ENCODE measurements at places on chromosomes 2 and 18. TPM values are rescaled to one million over a fixed set of nuclear protein-coding genes. Genes with fewer than 3 reads are reported as not detected.

Gene CCDC121
- total RNA-seq: 0.56 TPM

Gene SERPINE2
- total RNA-seq: 2.8 TPM

Gene HRH4
- not detected for total RNA-seq

Gene SETBP1
- 9.2 TPM for total RNA-seq

Gene HNRNPLL
- 42.9 TPM for total RNA-seq

Gene DSG1
- total RNA-seq: not detected

Gene ERFE
- total RNA-seq: 1.9 TPM

Gene RAB31
- total RNA-seq: 3.2 TPM

Gene UGT1A4
- 0.51 TPM for total RNA-seq

Gene EPG5
- 18.7 TPM for total RNA-seq

Gene POTEC
- not detected for total RNA-seq

Gene KCNE4
- total RNA-seq: 2.0 TPM

Gene FEV
- total RNA-seq: not detected

Gene RBM44
- 0.16 TPM for total RNA-seq

Gene DYSF
- 62.5 TPM for total RNA-seq

Gene RBFA
- total RNA-seq: 36.0 TPM

Gene VSNL1
- not detected for total RNA-seq

Gene RGPD4
- not detected for total RNA-seq

Gene LAMA1
- 0.07 TPM for total RNA-seq

Gene SERPINB2
- total RNA-seq: not detected

Gene SLC5A7
- total RNA-seq: not detected

Gene GREB1L
- 7.2 TPM for total RNA-seq

Gene DCDC2C
- not detected for total RNA-seq

Gene LIMS3
- total RNA-seq: 23.0 TPM

Gene CCDC85A
- 4.6 TPM for total RNA-seq

Gene TUBB8B
- total RNA-seq: not detected

Gene PXDN
- total RNA-seq: 7.8 TPM

Gene LYG1
- not detected for total RNA-seq

Gene TRIM43
- not detected for total RNA-seq

Gene EFHD1
- 29.0 TPM for total RNA-seq

Gene FTCDNL1
- total RNA-seq: 13.0 TPM

Gene TYW5
- total RNA-seq: 3.3 TPM

Gene PLCL1
- 10.7 TPM for total RNA-seq
